ENCODE measurements at places on chromosomes 13 and 19. TPM values are rescaled to one million over a fixed set of nuclear protein-coding genes. Genes with fewer than 3 reads are reported as not detected.
A peak's percentile ranks its signal among the peaks of the same experiment; 100 is the strongest.

GRCh38 chr19:49347835-49348234 is 12.6 kb downstream of the CD37 start:
- DNase-seq = no peak

DNA sequence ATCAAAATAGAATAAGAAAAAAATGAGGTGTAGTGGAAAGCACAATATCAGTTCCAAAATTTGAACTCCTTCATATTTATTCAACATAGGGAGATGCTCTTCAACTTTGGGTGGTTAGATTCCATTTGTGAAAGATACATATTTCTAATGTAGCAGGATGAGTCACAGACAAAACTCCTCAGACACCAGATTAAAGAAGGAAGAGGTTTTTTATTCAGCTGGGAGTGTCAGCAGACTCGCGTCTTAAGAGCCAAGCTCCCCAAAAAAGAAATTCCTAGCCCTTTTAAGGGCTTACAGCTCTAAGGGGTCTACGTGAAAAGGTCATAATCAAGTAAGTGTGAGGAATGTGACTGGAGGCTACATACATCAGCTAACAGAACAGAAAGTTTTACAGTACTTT is 6.8 kb upstream of the ZNF765 start:
- DNase-seq = no peak

Gene AMER2
- total RNA-seq = not detected

GRCh38 chr19:17248011-17248776 is 2.5 kb upstream of the NR2F6 start:
- DNase-seq = no peak

- DNase-seq = no peak
Observed at GRCh38 chr13:29441306-29441705, 154.2 kb downstream of the SLC7A1 start.

DNA sequence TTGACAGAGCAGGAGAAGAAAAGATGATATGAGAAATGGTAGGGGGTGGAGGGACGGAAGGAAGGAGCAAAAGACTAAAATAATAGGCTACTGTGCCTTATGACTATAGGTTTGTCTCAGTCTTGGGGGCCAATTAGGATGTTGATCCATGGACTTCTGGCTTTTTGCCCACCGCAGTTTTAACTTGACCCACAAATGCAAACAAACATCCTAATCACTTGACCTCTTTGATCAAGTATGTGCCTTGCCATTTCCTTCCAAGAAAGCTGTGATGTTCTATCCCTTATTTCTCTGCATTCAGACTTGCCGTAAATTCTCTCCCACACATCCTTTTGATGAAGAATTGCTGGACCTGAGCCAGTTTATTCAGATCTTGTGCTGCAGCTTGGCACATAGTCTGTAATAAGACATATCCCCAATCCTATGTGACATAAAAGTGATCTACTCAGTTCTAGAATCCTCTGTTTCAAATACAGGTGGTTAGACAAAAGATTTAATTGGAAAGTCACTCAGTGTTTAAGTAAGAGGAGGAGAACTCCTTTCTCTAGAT is 62.8 kb downstream of the TPT1 start:
- DNase-seq = no peak

DNA sequence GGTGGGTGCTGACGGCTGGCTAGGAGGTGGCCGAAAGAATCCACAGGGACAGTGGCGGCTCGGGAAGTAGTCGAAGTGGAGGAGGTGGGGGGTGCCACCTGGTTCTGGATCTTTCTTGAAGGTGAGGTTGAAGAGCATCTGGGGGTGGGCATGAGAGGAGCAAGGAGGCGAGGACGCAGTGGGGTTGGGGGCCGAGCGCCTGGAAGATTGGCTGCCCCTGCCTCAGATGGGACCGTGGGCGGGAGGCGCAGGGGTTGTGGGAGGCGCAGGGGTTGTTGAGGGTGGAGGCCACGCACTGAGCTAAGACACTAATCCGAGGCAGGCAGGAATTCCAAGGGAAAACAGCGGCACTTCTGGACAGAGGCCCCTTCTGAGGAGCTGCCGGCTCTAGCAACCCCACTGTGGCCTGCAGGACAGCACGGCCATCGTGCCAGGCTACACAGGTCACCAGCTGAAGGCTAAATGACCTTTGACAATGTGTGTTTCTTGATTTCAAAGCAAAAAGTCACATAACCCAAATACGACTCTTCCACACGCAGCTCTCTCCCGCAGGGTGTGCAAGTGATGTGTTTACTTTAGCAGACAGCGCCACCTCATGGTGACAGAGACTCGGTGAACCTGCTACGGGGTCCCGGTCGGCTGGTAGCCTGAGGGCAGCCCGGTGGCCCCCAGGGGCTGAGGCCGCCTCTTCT is 44.1 kb upstream of the RANBP3 start:
- peak; percentile 80 for DNase-seq

Gene NXNL1
- total RNA-seq = not detected

DNA sequence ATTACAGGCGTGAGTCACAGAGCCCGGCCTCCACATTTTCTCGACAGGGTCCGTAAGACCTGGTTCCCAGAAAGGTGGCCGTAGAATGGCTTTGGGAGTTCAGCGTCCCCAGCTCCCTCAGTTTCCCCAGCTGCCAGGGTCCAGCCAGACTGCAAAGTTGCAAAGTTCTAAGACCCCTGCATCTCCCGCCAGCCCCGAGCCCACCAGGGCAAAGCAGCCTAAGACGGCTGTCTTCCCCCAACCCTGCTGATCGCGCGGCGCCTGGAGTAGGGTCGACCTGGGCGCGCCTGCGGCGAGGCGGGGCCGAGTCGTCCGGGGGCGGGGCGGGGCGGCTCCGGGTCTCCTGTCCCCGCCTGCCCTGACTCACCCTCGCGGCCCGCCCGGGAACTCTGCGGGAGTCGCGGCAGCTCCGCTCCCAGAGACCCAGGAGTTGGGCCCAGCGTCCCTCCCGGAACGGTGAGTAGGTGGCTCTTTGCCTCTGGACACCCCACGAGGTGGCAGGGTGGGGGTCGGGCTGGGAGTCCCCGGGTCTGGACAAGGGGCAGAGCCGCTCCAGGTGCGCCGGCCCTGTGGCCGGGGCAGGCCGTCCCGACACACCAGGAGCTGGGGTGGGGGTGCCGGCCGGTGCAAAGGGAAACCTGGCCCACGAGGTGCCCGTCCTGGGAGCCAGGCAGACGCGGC is at the start of gene LRRC8E:
Gene LRRC8E (plus strand): TSS at position 366 of the 681 bp plus-strand sequence. CDS start 7,094 bp downstream, outside the sequence.
- DNase-seq = peak; percentile 71

DNA sequence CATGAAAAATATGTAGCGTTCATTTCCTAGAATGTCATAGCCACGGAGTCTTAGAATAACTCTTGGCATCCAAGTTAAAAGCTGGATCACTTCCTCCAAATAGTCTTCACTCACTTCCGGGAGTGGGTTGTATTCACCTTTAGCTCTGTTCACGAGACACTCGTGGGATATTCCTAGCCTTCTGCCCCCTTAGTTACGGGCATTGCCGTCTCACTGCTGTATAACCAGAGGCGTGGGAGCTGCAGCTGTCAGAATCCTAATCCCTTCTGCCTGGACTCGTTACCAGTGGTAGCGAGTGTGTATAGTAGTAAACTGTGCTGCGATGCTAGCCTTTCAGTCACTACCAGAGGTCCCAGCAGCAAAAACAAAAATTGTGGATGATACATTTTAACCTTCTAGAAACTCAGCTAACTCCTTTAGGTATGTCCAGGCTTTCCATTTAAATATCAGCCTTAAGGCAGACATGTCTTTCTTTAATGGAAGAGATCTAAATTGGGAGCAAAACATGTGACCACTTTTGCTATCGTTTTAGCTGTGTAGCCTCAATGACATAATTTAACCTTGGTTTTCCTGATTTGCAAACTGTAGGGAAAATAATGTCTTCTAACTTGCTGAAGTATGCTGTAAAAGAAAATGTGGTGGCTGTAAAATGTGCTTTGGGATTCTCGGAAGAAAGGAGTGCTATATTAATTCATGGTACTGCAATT is 34.1 kb downstream of the ERCC5 start:
- no peak for DNase-seq

GRCh38 chr19:48810151-48810550 is 678 bp downstream of the BCAT2 start:
- DNase-seq = no peak

Gene KLK14
- total RNA-seq = 2.8 TPM

DNA sequence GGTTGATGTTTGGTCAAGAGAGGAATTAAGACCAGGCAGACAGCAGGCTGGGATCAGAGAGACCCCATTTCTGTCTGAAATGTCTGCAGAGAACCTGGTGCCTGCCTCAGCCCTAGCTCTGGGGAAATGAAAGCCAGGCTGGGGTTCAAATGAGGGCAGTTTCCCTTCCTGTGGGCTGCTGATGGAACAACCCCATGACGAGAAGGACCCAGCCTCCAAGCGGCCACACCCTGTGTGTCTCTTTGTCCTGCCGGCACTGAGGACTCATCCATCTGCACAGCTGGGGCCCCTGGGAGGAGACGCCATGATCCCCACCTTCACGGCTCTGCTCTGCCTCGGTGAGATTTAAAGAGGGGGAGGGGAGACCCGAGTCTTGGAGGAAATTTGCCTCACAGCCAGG is at the start of gene LILRB4:
Gene LILRB4 (plus strand): TSS at position 256 of the 400 bp plus-strand sequence. CDS start 49 bp downstream, at position 305.
- no peak for DNase-seq

- no peak for DNase-seq
Observed at GRCh38 chr13:79470666-79471065, 10.3 kb upstream of the NDFIP2 start.

Gene C19orf67
- total RNA-seq = not detected

DNA sequence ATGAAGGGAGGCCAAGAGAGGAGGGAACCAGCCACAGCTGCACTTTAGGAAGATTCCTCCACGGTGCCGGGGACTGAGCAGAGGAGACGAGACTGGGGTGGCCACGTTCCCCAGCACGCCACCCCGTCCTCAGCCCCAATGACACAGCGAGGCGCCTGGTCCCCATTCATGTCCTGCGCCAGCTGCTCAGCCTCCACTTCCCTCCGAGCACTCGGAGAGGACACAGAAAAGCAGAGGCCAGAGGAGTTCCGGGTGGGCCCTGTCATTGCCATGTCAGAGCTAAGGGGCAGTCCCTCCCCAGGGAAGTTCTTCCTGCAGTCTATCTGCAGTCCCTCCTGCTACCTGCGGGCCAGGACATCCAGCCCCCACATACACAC is 53.2 kb upstream of the NFIC start:
- no peak for DNase-seq

Gene NLRP9
- total RNA-seq = not detected

Gene FSD1
- total RNA-seq = not detected

DNA sequence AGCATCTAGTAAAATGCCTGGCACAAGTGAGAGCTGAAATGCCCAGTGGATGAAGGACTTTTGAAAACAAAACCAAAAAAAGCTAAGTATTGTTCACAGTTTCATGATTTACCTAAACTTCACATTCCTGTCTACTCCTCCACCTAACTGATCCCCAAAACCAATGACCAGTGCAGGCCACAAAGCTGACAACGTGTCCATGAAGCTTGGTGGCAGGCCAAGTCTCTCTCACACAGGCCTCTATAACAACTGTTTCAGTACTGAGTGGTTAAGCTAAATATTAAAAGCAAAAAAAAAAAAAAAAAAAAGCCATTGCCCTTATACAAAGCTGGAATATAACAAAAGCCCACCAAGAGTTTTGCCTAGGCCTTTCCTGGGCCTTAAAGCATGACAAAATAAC is 36.4 kb downstream of the STK24 start:
- DNase-seq = no peak

- DNase-seq = no peak
Observed at GRCh38 chr19:24000656-24001055, 86.0 kb downstream of the ZNF726 start.

DNA sequence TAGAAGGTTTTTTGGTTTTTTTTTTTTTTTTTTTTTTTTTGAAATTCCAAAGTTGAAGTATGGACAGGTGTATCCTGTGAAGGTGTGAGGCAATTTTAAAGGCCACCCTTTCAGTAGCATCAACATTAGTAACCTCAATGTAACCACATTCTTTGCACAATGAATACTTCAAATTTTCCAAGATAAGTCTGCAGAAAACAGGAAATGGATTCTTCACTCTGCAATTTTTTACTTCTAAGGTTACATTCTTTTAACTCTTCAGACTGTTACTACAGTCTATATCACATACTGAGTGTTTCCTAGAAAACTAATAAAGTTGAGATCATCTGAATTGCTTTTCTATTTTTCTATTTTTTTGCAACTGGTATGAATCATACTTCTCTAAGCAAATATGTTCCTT is 569.0 kb upstream of the GPC6 start:
- no peak for DNase-seq

- DNase-seq = no peak
Observed at GRCh38 chr13:26614721-26615120, 57.2 kb downstream of the WASF3 start.

DNA sequence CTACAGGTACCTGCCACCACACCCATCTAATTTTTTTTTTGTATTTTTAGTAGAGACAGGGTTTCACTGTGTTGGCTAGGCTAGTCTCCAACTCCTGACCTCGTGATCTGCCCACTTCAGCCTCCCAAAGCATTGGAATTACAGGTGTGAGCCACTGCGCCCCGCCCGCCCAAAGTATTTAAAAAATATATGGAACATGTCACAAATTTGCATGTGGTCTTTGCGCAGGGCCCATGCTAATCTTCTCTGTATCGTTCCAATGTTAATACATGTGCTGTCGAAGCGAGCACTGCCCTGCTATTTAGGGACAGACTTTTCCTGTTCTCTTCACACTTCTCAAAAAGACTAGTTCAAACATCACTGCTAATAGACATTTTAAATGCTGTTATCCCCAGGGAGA is 1.2 kb upstream of the TSKS start:
- peak; percentile 31 for DNase-seq

Gene ZIC5
- total RNA-seq = not detected

GRCh38 chr13:99565478-99566124 is 64.3 kb downstream of the TM9SF2 start:
- DNase-seq = no peak

DNA sequence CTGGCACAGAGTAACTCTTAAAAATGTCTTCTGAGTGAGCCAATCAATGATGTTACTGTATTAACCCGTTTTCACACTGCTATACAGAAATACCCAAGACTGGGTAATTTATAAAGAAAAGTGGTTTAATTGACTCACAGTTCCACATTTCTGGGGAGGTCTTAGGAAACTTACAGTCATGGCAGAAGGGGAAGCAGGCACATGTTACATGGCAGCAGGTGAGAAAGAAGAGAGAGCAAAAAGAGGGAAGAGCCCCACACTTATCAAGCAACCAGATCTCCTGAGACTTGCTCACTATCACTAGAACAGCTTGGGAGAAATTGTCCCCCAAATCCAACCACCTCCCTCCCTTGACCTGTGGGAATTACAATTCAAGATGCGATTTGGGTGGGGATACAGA is 97.6 kb upstream of the MIR17HG start:
- DNase-seq = no peak

GRCh38 chr13:30159446-30159839 is 147.9 kb downstream of the KATNAL1 start:
- no peak for DNase-seq

Gene JAK3
- 1.9 TPM for total RNA-seq

- DNase-seq = no peak
Observed at GRCh38 chr13:27542220-27542619, 78.1 kb downstream of the LNX2 start.

DNA sequence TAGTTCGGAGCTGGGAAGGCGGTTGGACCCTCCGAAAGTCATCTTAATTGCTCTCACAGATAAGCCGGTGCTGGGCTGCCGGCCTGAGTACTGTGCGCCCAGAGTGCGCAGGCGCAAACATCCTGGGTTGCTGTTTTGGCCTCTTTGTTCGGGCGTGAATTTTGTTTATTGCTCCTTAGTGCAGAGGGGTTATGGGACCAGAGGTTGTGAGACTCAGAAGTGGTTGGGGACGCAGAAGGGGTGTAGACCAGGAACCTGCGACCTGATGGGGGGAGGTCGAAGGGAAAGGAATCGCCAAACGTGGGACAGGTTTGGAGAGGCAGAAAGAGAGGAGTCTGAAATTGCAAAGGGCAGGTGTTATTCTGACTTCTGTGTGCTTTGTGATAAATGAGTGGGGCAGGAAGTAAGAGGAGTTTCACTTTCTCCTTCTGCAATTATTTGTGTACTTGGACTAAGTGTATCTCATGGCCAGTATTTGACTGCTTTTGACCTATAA is 607 bp upstream of the ZNF566 start:
- peak; percentile 90 for DNase-seq

Data from Right ventricle myocardium inferior (tissue), 1 donor.